NCI-H1092 treated with DMSO at 0.1 percent for 48 hours (cell line): ENCODE measurements at places on chromosomes 1 and 21.

GRCh38 chr1:116769561-116769977, 15.3 kb downstream of the CD2 start:
- DNase-seq = no peak

GRCh38 chr1:167611983-167612382, 18.0 kb upstream of the RCSD1 start:
- DNase-seq = no peak

- no peak for DNase-seq
Observed at GRCh38 chr21:44858291-44858690, 15.2 kb downstream of the PTTG1IP start.

DNA sequence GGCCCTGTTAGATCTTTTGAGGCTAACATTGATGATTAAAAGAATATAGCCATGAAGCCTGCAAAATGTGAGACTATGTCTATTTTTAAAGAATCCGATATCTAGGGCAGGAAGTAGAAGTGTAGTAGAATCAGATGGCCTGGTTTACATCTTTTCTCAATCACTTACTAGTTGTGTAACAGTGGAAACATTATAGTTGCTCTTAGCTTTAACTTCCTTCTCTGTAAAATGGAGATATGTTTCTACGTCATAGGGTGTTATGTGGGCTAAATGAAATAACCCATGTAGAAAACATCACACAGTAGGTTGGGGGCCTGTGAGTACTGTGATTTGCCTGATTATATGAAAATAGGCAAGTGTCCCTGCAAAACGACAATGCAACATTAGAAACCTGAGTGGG, 4.4 kb upstream of the IGFN1 start:
- no peak for DNase-seq

DNA sequence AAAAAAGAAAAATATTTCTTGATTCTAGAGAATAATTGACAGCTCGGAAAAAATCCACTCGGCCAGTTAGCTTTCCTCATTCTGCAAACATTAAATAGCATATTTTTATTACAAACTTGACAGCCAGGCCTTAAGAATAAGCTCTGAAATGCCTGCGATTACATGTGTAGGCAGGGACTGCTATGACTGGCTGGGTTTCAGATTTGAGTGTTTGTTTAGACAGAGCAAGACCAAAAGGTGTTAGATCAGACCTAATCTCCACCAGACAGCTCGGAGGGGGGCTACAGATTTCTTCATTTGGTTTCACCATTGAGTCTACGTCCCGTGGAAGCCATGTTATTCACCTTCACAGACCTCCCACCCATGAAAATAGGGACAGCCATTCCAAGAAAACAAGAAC, 192.1 kb upstream of the ADAMTS5 start:
- no peak for DNase-seq

GRCh38 chr1:7265771-7266371, 480.6 kb downstream of the CAMTA1 start:
- DNase-seq = peak; percentile 37

- DNase-seq = no peak
Observed at GRCh38 chr21:28936721-28937120, 56.0 kb downstream of the LTN1 start.

DNA sequence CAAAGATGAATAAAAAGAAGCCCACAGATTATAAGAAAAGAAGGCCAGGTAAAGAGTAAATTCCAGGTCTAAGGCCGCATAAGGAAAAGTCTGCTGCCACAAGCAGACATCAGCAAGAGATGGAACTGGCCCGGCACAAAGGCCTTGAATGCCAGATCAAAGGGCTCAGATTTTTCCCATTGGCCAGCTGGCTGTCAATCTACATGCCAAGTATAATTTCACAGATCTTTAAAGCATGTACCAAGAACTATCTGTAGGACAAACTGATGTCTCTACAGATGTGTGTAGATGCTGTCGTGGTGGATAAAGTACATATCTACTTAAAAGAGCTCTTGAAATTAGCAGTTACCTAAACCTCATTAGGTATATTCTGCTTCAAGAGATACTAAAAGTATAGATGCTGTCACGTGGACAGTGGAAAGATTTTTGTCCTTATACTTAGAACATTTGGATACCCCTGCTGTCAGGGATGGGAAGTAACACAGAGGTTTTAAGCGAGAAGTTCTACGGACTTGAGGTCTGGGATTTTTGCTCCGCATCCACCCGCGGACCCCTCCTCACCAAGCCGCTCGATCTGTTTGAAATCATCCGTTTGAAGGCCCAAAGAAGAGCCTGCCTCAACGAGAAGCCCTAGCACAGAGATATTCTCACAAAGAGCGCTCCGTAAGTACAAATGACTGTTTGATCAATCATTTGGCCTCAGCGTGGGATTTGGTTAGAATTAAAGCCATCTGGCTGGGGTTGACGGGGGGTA, 10.1 kb downstream of the GLIS1 start:
- DNase-seq = no peak

DNA sequence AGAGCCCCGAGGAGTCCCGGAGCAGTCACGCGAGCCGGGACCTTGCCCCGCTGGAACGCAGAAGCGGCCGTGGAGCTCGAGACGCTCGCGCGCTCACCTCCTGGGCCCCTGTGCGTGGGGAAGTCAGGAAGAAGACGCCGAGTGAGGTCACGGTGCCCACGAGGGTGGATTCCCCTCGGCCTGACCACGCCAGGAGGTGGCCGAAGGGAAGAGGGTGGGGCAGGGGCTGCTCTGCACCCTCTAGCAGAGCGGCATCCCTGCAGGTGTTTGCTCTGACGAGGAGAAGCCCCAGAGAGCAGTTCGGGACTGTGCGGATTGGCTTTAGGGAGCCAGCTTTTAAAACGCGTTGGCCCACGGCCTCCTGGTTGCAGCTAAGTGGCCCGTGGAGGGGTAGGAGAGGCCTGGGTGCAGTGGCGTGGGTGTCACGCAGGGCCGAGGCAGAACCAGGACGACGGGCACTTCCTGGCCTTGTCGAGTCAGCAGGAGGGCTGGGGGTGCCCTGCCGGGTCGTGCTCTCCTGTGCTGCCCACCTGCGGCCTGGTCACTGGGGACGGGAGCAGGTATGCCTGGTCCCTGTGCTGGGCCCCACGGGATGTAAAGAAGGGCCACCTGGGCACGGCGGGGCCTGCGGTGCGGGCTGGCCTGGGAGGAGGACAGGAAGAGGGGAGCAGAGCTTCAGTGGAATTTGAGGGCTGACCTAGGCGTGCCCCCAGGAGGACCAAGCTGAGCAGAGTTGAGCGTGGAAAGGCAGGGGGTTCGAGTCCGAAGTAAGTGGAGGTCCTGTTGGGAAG, 1.0 kb downstream of the PDXK start:
- no peak for DNase-seq

DNA sequence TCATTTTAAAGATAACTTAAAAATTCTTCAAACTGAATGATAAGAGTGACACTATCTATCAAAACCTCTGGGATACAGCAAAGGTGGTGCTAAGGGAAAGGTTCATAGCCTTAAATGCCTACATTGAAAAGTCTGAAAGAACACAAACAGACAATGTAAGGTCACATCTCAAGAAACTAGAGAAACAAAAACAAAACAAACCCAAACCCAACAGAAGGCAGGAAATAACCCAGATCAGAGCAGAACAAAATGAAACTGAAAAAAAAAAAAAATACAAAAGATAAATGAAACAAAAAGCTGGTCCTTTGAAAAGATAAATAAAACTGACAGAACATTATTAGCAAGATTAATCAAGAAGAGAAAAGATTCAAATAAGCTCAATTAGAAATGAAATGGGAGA, 6.8 kb downstream of the ODF2L start:
- no peak for DNase-seq

DNA sequence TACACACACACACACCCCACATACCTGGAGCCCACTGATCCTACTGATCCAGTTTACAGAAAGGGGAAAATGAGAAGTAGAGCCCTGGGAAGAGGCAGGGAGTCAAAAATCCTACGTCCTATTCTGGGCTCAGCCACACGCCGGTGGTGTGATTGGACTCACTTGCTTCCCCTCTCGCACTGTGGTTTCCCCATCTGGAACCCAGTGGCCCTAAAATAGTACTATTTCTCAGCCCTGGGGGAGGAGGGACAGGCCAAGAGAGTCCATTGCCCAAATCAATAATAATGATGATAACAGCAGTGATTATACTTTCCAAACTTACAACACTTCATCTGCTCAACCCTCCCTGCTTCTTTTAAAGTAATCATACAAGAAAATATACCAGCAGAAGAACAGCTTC, 2.9 kb upstream of the PIGR start:
- DNase-seq = no peak

DNA sequence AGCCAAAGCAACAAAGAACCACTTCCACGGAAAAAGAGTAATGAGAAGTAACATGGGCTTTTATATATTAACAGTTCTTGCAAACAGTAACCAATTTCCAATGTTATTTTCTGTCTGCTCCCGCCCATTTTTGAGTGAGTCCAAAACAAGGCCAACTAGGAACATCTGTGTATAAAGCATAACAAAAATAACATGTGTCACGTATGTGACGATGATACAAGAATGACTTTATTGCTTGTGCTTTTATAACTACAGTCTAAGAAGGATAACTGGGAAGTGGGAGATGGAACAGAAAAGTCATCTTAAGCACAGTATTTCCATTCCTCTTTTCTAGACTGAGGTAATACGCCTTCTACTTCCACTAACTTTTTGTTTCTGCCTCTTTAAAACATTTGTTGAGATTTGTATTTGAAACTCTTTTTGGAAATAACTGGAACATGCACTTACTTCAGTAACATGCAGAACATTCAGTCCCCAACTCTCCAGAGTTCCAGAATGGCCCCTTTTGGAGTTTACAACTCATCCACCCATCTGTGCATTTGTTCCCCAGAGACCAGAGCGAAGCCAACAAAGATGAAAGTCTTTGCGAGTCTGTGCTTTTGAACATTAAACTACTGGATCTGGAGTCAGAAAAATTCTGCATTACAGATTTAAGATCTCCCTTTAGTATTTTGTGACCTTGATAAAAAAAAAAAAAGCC, 143.0 kb upstream of the ZRANB2 start:
- DNase-seq = no peak

DNA sequence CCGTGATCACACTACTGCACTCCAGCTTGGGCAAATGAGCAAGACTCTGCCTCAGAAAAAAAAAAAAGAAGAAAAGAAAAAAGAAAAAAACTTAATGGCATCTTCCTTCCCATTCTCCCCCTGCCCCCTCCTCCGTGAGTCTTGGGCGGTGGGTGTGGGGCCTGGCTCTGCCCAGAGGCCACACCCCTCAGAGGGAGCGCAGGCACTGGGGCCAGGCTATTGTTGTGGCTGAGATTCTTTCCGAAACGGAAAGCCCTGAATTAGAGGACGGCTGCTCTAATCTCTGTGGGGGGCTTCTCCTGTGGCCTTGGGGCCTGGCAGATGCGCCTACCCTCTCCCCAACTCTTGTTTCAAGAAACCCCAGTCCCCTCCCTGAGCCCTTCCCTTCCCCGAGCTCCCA, 4.1 kb upstream of the FAM110D start:
- DNase-seq = no peak

DNA sequence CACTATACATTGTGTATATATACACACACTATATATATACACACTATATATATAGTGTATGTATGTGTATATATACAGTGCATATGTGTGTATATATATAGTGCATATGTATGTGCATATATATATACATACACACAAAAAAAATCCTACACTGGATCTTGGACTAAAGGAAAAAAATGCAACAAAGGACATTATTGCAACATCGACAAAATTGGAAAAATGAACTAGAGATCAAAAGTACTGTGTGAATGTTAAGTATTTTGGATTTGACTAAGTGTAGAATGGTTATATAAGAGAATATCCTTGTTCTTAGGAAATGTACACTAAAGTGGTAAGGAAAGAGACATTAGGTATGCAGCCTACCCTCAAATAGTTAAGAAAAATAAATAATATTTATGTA, 36.5 kb downstream of the SMYD3 start:
- DNase-seq = no peak

DNA sequence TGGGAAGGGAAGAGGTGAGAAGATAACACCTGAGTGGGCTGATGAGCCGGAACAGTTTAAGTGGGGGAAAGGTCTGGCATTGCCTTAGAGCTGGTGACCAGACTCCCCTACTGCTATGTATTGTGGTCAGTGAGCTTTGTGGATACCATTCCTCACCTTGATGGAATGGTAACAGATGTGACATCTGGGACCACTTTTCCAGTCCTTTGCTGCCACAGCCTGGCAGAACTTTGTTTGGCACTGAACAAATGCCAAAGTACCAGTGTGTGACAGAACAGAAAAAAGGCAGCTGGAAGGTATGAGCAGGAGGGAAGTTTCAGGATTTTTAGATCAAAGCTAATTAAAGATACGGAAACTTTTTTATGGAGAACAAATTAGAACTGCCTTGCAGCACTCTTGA, 6.2 kb downstream of the MED8 start:
- DNase-seq = no peak

DNA sequence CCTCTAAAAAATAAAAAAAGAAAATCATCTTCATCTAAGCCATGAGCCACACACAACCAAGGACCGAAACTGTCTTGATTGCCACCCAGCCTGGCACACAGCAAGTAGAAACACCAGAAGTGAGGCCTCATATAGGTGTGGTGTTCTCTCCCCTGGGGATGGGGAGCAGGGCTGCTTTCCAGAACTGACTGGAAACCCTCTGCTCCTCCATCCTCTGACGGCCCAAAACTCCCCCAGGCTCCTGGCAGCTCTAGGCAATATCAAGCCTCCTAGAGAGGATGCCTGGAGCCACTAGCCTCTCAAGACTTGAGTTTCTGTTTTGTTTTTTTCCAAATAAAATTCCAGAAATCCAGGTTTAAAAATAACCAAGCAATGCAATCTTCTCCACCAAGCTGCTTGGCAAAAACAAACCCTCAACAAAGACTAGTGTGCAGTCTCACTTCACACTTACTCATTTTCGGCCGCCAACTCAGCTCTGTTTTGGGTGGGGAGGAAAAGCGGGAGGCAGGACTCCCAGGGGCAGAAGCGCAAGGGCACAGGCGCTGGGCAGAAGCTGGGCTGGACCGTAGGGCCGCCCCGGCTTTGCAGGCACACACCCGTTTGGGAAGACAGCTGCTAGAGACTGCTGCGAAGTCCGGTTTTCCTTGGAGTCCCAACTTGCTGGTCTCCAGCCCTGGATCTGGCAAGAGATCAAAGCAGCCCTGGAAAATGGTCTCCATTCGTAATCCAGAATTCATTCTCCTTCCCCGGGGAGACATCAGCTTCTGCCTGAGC, 78.2 kb upstream of the CAPZB start:
- DNase-seq = no peak

- no peak for DNase-seq
Observed at GRCh38 chr1:185058110-185058509, 12.8 kb downstream of the RNF2 start.

GRCh38 chr1:30933874-30934252, 25.3 kb upstream of the SDC3 start:
- DNase-seq = no peak

GRCh38 chr21:31338908-31339368, 5.1 kb downstream of the TIAM1 start:
- no peak for DNase-seq
